ENCODE measurements at places on chromosomes 3 and 15.

GRCh38 chr15:85063522-85064079 is 81.9 kb downstream of the PDE8A start:
- DNase-seq = no peak

DNA sequence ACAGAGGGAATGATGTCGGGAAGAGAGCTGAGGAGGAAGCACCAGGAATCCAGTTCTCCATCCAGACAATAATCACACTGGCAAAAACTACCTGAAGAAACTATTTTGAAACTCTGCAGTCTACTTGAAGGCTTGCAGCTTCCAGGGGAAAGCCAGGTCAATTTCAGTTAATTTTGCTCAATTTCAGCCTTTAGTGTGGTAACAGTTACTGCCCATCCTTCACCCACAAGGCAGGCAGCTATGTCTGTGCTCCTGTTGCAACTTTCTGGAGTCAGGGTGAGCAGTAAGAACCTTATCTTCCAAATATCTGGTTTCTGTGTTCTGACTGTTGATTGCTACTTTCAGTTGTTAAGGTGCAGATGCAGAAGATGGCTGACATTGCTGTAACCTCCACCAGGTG is 221.7 kb downstream of the ADAMTS17 start:
- no peak for DNase-seq

GRCh38 chr3:108486338-108486737 is 24.1 kb downstream of the MYH15 start:
- no peak for DNase-seq

GRCh38 chr3:184261854-184262763 is 756 bp upstream of the CAMK2N2 start:
- DNase-seq = no peak

DNA sequence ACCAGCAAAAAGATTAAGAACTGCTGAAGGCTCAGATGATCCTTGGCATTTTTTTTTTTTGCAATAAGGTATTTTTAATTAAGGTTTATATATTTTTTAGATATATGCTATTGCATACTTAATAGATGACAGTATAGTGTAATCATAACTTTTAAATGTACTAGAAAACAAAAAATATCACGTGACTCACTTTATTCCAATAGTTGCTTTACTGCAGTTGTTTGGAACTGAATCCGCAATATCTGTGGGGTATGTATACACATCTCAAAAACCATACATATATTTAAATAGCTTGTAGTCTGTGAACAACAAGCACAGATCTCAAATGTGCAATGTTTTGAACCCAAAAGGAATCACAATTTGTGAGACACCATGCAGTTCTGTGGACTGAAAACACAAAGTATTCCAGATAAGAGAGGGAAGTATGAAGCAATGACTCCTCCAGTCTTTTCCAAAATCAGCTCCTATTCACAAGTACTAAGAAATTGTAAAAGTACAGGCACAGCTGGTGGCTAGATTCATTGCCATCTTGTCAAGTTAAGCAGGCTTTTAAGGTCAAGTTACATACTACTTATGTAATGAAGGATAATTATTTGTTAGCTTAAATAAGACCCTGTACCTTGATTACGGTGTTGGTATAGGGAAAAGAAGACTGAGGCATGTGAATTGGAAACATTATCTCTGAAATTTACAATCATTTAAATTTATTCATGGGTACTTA is 331.1 kb downstream of the TBC1D5 start:
- DNase-seq = no peak

DNA sequence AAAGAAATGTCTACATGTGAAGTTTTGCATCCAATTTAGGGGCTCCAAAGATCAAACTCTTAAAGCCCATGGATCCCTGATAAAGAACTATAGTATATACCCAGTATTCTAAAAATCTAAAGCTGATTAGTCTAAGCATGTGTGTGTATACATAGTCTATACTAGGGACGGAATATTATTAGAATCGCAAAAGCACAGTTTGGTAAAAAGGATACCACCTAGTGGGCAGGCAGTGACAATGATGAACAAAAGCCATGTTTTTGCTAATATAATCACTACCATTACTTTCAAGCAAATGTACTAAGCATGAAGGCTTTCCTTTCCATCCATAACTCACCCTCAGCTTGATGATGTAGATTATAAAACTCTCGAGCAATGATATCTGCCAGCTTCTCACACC is 16.5 kb downstream of the POLQ start:
- DNase-seq = no peak

DNA sequence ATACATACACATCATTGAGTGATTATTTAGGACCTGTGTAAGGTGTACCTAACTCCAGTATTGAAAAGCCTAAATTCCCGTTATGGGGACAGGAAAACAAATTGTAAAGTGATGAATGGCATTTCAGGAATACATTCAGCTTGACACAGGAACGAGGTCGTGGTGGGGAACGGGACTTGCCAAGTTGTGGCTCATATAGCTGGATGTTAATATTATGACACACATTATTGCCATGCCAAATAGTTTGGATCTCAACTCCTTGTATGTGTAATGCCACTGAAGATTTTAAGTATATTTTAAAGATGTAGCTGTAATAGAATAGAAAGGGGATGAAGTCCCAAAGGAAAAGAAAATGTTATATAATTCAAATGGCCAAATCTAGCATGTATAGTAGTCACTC is 227.2 kb upstream of the GOLIM4 start:
- DNase-seq = no peak

DNA sequence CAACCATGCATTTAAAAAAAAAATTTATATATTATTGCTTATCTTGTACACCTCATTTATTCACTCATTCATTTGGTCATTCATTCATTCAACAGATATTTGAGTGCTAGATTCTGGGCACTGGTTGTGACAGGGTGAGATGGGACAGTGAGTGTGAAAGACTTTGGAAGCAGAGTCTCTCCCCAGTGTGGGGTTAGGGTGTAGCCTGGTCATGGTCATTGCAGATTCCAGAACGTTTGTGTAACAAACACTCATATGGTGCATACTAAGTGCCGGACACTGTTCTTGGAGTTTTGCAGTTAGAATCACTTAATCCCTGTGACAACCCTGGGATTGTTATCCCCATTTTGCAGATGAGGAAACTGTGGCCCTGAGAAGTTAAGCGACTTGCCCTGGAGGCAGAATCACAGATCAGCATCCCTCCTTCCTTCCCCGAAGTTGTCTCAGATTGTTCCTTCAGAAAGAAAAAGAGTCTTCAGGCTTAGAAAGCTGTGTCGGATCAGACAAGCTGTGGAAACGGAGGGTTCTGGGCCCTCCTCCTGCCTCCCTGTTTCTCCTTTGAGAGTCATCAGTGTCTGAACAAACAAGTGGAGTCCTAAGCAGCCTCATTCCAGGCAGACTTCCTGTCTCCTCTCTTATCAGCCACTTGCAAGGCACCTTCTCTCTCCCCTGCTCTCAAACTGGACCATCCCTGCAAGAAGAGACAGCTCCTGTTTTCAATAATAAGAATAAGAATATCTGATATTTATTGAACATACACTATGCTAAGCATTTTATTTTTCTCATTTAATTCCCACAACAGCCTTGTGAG is 6.3 kb downstream of the LOXL1 start:
- no peak for DNase-seq

DNA sequence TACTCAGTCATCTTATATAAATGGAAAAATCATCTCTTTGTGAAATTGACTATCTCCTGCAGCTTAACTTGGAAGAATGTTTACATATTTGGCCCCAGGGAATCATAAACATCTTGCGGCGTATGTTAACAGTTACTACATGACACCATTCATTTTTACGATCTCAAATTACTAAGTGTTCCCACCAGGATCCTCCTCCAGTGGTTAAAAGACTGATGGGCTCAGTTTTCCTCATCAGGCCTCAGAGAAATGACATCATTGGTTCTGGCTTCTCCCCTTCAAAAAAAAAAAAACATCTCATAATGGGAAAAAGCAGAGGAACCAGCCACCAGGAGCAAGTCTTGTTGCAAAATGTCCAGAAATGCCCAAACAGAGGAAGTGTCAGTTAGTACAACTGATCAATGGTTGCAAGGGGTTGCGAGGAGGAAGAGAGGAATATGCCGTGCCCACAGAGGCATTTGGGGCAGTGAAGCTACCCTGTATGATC is 70.5 kb upstream of the LIPC start:
- no peak for DNase-seq

All from kidney (tissue), 22 donors.